ENCODE measurements at places on chromosomes 1 and 21.

GRCh38 chr21:28224191-28224726 lies 768.4 kb downstream of the LTN1 start:
- no peak for DNase-seq

GRCh38 chr1:238153253-238153652 lies 262.5 kb upstream of the ZP4 start:
- DNase-seq = no peak

DNA sequence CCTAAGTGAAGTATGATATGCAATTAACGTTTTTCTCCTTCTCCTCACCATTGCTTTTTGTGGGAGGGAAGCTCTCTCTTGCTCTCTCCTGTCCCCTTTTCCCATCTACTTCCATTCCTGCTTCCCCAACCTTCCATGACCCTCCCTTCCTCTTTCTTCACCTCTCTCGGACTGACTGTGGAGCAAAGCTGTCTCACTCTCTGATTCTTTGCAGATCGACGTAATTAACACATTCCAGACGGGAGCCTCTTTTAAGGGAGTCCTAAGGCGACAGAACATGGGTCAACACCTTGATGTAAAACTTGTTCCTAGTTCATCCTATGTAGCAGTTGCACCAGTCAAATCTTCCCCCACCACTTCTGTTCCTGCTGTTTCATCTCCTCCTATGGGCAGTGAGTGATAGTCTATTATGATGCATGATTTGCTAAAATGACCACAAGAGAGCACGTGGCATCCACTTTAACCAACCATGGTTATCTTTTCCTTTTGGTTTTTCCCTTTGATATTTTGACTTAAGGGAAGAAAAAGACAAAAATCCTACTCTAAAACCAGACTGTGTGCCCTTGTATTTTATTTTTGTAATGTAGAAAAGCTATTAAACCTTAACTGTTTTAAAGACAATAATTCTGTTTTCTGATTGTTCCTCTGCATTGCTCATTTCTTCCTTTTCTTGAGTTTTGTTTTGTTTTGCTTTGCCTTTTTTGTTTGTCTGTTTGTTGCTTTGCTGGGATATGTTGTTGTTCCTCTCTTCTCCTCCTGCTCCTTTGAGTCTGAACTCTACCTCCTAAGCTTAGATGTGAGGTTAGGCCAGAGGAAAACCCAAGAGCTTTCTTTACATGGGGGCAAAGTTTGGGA lies 31.7 kb upstream of the LAX1 start:
- no peak for DNase-seq

GRCh38 chr1:53190210-53190611 lies 6.4 kb upstream of the CPT2 start:
- no peak for DNase-seq

- peak; percentile 69 for DNase-seq
Observed at GRCh38 chr1:154878371-154879037, 8.4 kb upstream of the KCNN3 start.

DNA sequence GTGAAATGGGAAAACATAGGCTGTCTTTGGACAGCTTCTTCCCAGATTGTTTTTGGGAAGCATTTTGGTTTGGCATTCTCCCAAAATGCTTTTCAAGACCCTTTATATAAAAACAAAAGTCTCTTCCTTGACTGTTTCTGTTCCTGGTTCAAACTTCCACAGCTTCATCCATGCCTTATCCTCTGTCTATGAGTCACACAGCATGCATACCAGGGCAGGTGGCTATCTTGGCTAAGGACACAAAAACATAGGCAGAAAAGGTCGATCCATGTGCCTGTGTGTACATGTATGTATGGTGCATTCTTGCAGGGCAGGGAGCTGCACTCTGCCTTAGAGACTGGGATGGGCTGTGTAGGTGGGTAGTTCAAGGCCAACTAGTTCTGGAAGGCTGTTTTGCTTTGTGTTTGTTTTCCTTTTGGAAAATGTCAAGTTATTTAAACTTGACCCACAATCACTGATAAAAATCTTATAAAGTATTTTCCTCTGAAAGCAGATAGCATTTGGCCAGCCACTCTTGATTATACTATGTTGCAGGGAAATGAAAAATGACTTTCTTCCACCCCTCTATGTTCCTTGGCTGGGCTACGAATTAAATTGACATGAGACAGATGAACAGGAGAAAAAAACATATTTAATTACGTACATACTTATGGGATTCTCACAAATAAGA lies 437.0 kb downstream of the SIPA1L2 start:
- no peak for DNase-seq

DNA sequence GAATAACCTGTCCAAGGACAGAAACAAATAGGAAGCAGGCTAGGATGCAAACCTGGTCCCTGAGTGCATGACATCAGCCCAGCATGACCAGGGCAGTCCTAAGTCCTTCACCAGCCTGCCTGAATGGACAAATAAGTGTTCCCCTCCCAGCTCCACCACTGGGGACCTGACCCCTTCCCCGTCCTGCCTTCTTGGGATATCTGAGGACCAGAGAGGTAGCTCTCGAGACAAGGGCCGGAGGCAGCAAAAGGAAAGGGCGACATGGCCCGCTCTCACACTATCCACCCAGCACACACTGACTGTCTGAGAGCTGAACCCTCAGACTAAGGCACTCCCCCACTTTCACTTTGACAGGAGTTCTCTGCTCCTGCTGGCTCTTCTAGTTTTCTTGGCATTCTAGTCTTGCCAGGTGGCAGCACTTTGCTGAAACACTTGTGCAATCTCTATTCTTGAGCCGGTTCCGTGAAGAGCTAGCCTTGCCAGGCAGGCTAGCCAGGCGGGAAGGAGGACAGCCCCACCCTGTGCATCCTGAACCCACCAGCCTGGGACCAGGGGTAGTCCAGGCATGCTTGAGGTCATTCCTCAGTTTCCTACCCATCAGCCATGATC lies 251.1 kb upstream of the RAB4A start:
- DNase-seq = no peak

GRCh38 chr1:33255347-33256220 lies 708 bp upstream of the ZNF362 start:
- peak; percentile 42 for DNase-seq

GRCh38 chr1:180462102-180462501 lies 40.3 kb downstream of the ACBD6 start:
- DNase-seq = no peak

GRCh38 chr21:14846621-14847020 lies 218.2 kb downstream of the NRIP1 start:
- no peak for DNase-seq

DNA sequence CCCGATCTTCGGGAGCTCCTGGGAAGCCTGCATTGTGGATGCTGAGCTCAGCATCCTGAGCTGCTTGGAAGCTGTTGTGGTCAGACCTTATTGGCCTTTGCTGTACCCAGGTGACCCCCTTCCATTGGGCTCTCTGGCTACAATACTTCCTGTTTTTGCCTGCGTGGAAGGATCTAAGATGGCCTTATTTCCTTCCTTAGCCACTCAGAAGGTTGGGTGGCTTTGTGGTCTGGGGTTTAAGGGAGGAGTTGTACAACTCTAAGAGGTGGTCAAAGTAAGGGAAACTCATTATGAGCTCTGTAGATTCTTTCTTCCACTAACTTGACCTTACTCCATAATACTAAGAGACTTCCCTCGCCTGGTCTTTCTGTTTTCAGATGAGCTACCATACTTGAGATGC lies 17.7 kb downstream of the PFKFB2 start:
- no peak for DNase-seq

GRCh38 chr1:244273845-244274619 lies 177.7 kb downstream of the ADSS2 start:
- DNase-seq = no peak

GRCh38 chr1:193905288-193906085 lies 719.1 kb upstream of the B3GALT2 start:
- DNase-seq = no peak

DNA sequence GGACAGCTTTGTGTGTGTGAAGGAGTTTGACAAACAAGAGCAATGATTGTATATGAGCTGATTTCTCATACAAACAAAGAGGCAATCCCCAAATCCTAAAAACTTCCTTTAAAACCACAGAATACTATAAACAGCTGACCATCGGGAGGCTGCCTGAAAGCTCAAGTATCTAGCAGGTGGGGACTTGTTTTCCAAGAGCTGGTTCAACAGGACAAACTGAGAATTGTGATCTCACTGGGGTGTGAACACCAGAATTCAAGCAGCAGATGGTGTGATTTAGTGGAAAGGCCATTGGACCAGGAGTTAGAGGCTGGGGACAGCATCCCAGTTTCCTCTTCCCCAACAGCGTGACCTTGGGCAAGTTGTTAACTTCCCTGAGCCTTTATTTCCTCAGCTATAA lies 13.9 kb downstream of the LMX1A start:
- DNase-seq = no peak

DNA sequence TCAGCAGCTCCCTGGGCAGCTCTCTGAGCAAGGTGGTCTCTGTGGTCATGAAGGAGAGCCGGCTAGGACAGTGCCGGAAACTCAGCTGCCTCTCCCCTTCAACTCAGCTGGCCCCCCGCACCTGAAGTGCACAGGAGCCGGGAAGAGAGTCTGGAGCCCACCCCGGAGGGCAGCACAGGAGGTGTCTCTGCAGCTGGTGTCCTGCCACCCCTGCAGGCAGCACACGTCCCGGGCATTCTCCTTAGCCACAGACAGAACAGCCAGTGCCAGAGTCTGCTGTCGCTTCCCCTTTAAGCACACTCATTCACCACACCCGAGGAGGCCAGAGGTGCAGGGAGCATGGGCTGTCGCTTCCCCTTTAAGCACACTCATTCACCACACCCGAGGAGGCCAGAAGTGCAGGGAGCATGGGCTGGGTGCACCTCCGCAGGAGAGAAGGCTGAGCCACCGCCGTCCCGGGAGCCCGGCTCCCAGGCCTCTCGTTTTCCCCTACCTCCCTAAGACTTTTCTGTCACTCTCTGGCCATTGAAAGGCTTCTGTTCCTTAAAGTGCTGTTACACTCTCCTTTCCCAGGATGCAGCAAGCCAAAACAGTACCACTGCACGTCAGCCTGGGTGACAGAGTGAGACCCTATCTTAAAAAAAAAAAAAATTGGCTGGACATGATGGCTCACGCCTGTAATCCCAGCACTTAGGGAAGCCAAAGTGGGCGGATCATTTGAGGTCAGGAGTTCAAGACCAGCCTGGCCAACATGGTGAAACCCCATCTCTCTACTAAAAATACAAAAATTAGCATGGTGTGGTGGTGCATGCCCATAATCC lies 16.9 kb upstream of the SAMD11 start:
- DNase-seq = no peak

DNA sequence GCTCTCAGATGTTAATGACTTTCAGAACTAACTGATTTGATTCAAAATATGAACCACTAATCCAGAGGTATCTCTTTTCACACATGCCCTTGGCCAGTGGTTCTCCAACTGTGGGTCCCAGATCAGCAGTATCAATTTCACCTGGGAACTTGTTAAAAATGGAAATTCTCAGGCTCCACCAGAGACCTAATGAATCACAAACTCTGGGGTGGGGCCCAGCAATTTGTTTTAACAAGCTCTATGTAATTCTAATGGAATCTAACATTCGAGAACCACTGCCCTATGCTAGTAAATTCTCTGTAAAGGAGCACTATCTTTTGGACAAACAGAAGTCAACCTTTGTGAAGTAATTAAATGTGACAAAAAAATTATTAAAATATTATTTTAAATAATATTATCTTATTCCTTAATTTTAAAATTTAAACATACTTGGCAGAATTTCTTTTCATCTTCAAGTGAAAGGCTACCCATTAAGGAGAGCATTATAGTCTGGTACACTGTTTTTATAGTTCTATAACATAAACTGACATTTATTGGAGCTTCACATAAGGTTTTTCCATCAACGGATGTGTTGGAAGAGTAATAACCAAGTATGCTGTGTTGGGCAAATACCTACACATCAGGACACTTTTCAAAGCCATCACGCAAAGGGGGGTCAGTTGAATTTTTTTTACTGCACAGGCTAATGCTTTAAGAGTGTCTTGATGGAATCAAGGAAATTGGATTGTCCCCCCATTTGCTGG lies 130.4 kb downstream of the LHX4 start:
- no peak for DNase-seq

- no peak for DNase-seq
Observed at GRCh38 chr1:20601129-20601825, 12.4 kb downstream of the CDA start.

- no peak for DNase-seq
Observed at GRCh38 chr1:57164584-57164983, 198.8 kb upstream of the C8B start.

GRCh38 chr1:55049271-55049913 lies 10.0 kb downstream of the PCSK9 start:
- DNase-seq = no peak

DNA sequence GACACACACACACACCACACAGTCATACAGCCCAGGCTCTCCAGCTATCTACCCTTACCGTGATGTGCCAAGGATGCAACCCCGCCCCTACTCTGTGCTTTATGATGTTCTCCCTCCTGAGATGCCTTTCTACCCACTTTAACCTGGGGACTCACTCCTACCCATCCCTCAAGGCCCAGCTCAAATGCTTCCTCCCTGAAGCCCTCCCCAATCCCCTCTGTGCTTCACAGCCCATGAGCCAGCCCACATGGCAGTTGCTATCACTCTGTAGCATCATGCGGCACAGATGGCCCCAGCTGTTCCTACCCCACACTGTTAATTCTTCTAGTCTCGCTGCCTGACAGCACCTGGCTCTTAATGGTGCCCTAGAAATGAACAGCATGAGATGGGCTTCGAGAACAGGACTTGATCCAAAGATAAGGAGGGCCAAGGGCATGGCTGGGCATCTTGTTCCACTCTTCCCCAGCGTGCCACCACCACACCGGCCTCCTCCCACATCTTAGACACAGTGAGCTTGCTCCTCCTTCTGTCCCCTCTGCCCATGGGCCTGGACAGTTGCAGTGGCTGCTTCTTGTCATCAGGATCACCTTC lies 109.8 kb downstream of the GLIS1 start:
- no peak for DNase-seq

DNA sequence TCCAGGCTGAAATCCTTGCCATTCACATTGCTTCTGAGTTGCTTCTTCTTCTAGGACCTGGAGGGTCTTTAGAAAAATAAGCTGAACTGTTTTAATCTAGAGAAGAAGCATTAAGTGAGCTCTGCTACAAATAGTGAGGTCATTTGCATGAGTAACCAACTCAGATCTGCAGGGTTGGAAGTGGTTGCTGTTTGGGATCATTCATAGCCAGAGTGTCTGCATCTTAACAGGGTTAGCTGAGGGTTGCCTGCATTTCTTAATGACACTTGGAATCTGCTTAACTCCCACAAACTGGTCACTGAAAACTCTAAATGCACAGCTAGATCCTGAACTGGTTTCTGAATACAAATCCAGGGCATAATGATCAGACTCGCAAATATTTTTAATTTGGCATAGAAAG lies 9.9 kb downstream of the CNIH3 start:
- no peak for DNase-seq

DNA sequence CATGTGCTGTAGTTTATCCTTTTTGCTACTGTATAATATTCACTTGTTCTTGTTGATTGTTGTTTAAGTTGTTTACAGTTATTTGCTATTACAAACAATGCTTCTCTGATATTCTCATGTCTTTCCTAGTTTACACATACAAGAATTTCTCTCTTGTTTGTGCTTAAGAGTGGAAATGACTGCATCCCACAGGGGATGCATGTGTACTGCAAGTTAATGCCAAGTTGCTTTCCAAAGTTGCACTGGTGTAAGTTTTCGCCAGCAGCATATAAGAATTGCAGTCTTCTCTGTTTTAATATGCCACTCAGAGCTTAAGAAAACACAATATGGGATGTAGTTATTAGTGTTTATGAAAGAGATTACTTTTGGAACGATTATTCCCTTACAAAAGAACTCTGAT lies 97.7 kb downstream of the NEK7 start:
- no peak for DNase-seq
